ENCODE measurements at places on chromosomes 12 and 14.

DNA sequence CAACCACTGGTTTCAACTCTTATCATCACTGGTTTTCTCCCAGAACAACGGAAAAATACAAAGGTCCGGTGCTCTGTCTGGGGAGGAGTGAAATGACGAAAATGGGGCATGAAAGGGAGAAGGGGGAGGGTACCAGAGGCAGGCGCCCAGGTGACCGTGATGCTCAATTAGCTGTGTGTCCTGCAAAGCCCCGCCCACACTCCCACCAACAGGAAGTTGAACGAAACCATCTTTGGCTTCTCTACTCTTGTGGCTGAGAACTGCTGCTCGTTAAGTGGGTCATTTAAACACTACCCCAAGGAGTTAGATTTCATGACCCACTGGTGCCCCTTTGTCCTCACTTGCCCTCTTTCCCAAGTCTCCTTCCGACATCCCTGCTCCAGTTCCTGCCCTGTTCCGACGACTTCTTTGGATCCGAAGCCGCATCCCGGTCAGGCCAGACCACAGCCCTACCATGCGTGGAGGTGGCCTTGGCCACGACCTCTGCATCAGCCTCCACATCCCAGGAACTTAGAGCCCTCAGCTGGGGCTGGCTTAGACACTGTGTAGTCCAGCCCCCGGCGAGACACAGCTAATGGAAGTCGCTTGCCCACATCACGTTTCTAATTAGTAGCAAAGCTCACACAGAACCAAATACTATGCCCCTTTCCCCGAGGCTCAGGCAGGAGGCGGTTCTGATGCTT is 11.4 kb upstream of the LRTM2 start:
- DNase-seq = no peak

DNA sequence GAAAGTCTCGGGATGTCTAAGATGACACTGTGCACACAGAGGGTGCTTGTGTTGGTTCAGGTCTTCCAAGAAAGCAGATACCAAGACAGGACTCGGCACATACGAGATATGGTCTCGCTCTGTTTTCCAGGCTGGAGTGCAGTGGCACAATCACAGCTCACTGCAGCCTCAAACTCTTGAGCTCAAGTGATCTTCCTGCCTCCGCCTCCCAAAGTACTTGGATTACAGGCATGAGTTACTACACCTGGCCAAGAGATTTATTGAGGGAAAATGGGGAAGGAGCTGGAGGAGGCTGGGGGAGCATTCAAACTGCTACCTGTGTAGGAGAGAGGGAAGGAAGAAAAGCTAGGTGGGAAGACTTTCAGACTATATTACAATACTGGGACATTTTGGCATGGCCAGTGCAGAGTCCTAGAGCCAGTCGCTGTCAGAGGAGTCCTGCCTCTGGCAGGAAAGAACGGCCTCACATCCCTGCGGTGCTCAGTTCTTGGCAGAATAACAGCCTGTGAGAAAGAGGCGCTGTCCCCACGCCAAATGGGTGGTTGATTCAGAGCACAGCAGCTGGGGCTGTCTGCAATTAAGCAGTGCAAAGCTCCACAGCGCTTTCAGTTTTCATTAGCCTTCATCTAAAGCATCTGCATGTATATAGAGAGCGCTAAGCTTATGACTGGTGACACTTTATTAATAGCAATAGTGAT is 18.3 kb downstream of the SLC17A8 start:
- DNase-seq = no peak

- DNase-seq = no peak
Measured at GRCh38 chr14:103402695-103403094, 17.5 kb downstream of the MARK3 start.

DNA sequence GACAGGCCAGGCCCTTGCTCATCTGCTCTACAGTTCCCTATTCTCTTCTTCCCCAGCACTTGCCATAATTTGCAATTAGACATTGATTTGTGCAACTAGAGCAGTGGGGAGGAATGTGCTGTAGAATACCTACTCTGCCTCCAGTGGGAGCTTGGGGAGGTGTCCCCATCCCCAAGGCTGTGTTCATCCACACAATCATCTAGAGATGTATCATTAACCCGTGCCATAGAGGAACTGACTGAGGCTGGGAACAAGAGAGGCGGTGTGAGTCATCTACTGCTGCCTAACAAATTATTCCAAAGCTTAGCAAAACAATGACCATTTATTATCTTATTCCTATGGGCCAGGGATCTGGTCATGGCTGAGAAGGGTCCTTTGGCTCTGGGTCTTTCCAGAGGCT is 5.1 kb upstream of the OTUB2 start:
- DNase-seq = no peak

DNA sequence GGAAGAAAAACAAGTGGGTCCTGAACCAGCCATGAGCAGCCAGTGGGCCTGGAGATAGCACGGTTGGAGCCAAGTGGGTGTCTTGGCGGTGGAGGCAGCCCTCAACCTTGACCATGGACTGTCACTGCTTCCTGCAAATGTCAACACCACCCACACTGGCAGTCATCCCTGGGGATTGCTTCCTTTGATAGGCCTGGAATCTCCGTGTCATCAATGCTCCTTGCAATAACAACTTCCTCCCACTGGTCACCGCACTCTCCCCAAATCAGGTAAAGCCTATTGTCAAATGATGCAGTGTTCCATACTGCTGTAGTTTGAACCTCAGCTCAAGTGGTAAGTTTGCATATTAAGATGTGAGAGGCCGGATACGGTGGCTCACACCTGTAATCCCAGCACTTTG is 129.1 kb downstream of the NTF3 start:
- DNase-seq = no peak

DNA sequence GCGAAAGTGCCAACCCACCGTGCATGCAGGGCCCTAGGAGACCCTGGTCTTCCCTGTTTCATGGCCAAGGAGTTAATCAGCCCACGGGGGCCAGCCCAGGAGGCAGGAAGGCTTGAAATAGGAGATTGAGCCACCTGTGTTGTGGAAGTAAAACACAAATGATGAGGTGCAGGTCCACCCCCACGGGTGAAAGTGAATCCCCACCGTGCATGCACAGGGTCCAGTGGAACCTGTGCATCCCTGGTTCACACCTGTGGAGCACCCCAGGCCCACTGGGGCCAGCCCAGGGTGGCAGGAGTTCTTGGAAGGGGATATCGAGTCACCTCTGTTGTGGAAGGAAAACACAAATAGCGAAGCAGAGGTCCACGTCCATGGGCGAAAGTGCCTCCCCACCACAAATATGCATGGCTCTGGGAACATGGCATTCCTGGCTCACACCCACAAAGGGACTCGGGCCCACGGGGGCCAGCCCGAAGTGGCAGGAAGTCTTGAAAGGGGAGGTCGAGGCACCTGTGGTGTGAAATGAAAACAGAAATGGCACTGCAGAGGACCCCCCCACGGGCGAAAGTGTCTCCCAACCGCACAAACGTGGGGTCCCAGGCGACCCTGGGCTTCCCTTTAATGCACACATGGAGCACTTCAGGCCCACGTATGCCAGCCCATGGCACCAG is 381.5 kb downstream of the ALG10 start:
- DNase-seq = no peak

DNA sequence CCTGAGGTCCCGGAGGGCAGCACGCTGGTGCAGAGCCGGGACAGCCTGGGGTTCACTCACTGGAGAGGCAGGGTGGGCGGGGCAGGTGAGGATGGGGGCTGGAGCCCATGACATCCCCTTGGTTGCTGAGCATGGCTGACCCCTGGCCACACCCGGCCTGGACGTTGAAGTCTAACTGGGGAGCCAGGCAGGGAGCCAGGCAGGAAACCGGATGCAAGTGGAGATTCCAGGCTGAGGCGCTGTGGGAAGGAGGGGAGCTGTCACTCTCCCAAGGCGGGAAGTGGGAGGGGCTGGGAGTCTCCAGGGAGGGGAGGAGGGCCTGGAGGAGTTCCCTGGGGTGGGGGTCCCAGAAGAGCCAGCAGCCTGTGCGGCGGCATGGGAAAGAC is 7.7 kb upstream of the INF2 start:
- no peak for DNase-seq

DNA sequence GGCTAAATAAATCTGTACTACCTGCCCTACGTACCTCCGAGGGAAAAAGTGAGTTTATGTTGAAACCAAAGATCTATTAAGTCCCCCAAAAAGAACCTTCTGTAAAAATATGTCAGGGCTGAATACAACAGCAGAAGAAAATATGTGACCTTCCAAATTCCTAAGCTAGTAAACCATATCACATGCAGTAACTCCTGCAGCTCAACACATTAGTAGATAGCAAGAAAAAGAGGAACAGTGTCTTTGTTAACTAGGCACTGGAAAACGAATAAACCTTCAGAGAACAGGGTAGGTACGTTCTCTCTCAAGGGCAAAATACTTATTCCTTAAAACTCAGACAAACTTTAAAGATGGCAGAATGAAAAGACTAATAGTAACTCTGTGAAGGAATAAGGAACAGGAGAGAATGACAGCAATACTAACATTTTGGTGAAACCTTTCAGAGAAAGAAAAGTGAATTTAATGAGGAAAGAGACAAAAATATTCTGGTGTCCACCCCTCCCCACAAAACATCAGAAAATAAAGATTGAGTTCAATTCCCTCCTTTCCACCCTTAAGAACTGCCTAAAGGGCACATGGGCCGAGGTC is 18.0 kb downstream of the CBX5 start:
- DNase-seq = no peak

DNA sequence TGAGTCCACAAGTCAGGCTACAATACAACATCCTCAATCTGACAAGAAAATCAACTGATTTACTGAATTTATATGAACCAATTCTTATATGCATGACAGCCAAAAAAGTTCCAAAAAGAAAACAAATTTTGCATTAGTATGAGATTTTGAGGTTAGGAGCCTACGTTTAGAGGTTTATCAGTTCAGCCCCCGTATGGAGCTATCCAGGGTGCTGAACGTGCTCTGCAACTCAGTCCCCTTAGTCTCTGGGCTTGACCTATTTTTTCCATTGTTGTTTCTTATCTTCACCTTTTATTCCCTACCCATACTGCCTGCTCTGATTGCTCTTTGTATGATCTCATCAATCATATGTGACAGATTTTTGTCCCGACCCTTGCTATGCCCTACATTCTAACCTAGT is 693.0 kb downstream of the NRXN3 start:
- DNase-seq = no peak

- no peak for DNase-seq
Measured at GRCh38 chr12:52566847-52567291, 6.8 kb downstream of the KRT74 start.

GRCh38 chr12:46526233-46526632 is 153.7 kb upstream of the SLC38A2 start:
- DNase-seq = no peak

- DNase-seq = no peak
Measured at GRCh38 chr14:100403105-100403504, 80.0 kb downstream of the SLC25A47 start.

DNA sequence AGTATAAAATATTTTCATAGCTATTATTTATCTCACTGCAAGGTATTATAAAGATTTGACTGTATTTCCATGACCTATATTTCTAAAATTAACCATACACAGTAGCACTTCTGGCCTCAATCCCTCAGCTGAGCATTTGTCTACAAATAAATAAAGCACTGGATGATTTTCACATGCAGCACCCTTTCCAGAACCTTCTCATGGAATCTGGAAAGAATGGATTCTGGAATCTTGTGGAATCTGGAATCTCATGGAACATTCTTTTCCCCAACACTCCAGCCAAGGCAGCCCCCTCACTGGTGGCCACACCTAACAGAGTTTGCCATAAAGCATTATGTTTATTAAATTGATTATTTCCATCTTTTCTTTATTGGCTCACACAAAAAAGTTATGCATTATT is 199.2 kb downstream of the MSRB3 start:
- DNase-seq = no peak

DNA sequence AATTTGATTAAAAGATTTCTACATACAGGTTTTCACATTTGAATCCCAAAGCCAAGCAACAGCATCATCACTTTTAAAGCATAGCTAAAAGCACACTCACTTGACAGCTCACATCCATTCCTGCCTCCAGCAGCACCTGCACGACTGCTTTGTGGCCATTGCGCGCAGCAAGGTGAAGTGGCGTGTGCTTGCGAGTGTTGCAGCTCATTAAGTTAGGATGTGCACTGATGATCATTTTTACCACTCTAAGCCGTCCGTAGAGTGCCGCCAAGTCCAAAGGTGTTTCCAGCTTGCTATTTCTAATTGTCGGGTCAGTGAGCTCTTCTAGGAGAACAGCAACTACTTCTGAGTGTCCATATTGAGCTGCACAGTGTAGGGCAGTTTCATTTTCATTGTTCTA is 158.8 kb downstream of the GARIN6 start:
- DNase-seq = no peak

- DNase-seq = no peak
Measured at GRCh38 chr14:93648440-93649168, 139.7 kb downstream of the PRIMA1 start.

DNA sequence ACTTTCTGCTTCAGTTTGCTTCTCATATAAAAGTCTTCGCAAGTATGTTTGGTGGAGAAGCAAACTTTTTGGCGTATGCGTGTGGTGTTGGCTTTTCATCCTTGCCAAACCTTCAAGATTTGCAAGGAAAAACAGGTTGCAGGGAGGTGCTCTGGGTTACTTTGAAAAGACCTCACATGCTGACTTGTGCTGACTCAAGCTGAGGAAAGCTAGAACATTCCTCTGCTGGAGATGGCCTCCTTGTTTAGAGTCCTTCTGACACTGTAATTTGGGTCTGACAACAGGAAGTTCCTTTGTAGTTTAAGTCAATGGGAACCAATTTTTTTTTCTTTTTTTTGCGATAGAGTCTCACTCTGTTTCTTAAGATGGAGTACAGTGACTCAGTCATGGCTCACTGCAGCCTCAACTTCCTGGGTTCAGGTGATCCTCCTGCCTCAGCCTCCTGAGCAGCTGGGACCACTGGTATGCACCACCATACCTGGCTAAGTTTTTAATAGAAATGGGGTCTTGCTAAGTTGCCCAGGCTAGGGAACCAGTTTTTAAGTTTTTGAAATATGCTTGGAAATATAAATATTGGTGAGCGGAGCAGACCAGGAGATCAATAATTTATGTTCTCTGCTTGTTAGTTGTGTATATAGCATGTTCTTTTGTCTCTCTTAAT is 2.6 kb upstream of the ACACB start:
- no peak for DNase-seq

DNA sequence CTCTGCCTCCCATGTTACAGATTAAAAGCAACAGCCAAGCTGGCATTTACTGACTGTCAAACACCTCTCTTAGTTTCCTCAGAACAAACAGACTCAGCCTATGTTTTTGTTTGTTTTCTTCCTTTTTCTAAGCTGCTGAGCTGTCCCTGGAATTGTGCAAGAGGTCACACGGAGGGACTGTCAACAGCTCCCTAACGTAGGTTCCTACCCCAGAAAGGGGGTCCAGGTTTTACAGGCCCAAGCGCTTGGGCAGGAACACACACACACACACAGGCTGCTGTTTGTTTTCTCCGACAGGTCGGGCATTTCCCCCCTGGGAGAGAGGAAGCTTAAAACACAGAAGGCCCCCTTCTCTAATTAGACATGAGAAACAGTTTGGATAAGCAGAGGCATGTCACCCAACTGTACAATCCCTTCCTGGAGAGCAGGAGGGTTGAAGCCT is 739.6 kb upstream of the TBX3 start:
- no peak for DNase-seq

- DNase-seq = no peak
Measured at GRCh38 chr12:80411787-80412186, 32.2 kb upstream of the PTPRQ start.

Data from NCI-H1048 (cell line).